ENCODE measurements at places on chromosomes 12 and 14. TPM values are rescaled to one million over a fixed set of nuclear protein-coding genes. Genes with fewer than 3 reads are reported as not detected.
A peak's percentile ranks its signal among the peaks of the same experiment; 100 is the strongest.

DNA sequence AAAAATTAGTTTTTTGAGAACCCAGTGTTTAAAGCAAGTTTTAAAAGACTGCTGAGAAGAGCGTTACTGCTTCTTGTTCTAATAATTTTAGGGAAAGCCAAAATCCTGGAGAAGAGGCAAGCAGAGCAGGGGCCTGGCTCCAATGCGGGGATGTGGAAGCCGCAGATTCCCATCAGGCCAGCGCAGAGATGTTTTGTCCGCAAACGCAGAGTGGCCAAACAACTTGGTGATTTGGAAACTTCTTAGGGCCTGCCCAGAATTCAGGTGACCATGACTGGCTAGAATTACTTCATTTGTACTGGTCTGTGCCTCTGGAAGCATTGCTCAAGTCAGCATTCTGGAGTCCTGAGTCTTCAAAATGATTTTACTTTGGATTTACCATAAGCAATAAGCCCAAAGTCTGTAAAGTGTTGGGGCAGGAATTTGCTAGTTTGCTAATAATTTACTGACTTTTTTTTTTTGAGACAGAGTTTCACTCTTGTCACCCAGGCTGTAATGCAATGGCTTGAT lies 208.4 kb downstream of the PPM1H start:
- H3K4me1 ChIP-seq = peaks cover 40% of the 10 kb centered on the region
- no peak overlapping the region for H3K4me3 ChIP-seq
- DNase-seq = no peak

Gene TSPAN8
- polyA plus RNA-seq = 0.31 TPM

Gene CPNE6
- polyA plus RNA-seq = not detected

- H3K27me3 ChIP-seq = no peaks in the 10 kb centered on the region
- H3K4me3 ChIP-seq = no peak overlapping the region
- no peak for DNase-seq
- H3K4me1 ChIP-seq = no peaks in the 10 kb centered on the region
- H3K27ac ChIP-seq = no peak overlapping the region
Measured at GRCh38 chr12:92540782-92541423, 161.9 kb upstream of the PLEKHG7 start.

DNA sequence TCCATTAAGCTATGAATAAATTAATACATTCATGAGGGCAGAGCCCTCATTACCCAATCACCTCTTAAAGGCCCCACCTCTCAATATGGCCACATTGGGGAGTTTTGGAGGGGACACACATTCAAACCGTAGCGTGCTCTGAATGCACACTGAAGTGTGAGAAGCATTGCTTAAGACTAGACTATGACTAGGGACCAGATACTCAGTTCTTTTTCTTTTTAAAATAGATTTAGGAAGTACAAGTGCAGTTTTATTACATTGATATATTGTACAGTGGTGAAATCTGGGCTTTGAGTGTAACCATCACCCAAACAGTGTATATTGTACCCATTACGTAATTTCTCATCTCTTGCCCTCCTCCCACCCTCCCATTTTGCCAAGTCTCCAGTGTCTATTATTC lies 21.0 kb upstream of the JDP2 start:
- no peak for DNase-seq
- peaks cover 2% of the 10 kb centered on the region for H3K4me1 ChIP-seq
- peaks cover 10% of the 10 kb centered on the region for H3K27me3 ChIP-seq
- H3K36me3 ChIP-seq = no peaks in the 10 kb centered on the region
- H3K27ac ChIP-seq = no peak overlapping the region
- H3K4me3 ChIP-seq = no peak overlapping the region

Gene NT5DC3
- polyA plus RNA-seq = 12.5 TPM

Gene AICDA
- not detected for polyA plus RNA-seq

- H3K27me3 ChIP-seq = no peaks in the 10 kb centered on the region
- peaks cover 57% of the 10 kb centered on the region for H3K36me3 ChIP-seq
- no peak for DNase-seq
- no peaks in the 10 kb centered on the region for H3K4me1 ChIP-seq
Measured at GRCh38 chr12:104998423-104999346, 12.6 kb downstream of the NOPCHAP1 start.

Gene SLCO1B1
- polyA plus RNA-seq = not detected

DNA sequence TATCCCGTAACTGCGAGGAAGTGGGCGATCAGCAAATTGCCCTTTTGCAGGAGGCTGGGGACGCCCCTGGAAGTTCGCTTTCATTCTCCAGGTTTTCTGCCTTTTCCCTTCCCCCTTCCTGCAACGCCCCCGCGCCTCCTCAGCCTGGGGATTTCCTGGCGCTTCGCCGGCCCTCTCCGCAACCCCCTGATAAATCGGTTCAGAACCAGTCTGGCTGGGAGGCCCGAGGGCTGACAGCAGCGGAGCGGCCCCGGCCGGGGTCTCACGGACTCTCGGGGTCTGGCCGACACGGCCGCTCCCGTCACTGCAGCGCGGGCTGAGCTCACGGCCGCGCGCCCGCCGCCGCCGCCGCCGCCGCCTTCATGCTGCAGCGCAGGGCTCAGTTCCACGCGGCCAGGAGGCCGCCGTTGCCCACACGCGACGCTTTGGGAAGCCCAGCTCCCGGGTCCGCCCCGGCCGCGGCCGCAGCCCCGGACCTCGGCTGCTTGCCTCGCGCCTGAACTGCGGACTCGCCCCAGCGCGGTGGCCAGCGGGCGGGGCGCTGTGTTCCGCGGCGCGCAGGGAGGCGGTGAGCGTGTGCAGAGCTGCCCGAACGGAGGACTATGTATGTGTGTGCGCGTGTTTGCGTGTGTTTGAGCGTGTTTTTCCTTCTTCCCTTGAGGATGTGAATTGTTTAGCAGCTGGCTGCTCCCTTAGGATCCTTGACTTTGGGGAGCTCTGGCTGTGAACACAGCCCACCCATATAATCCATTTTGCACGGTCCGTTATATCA lies at the start of gene LRFN5:
LRFN5 (plus strand) TSS at position 345 of the 772 bp plus-strand sequence.
- peak within 1 kb of the TSS; percentile 38 for H3K4me3 ChIP-seq
- peak; percentile 53 for DNase-seq
- no peaks in the 10 kb centered on the region for H3K36me3 ChIP-seq
- no peak within 1 kb of the TSS for H3K27ac ChIP-seq
- peaks cover 37% of the 10 kb centered on the region for H3K27me3 ChIP-seq

- H3K4me3 ChIP-seq = no peak overlapping the region
- H3K27me3 ChIP-seq = no peaks in the 10 kb centered on the region
- H3K36me3 ChIP-seq = no peaks in the 10 kb centered on the region
- peaks cover 3% of the 10 kb centered on the region for H3K4me1 ChIP-seq
Measured at GRCh38 chr12:71029302-71029701, 108.8 kb upstream of the PTPRR start.

Gene CISTR
- polyA plus RNA-seq = not detected

GRCh38 chr14:64059454-64060198 lies 206.8 kb downstream of the SYNE2 start:
- H3K36me3 ChIP-seq = no peaks in the 10 kb centered on the region
- no peak overlapping the region for H3K4me3 ChIP-seq
- H3K27ac ChIP-seq = no peak overlapping the region
- no peaks in the 10 kb centered on the region for H3K27me3 ChIP-seq
- DNase-seq = no peak

Gene SLC25A47
- polyA plus RNA-seq = not detected

DNA sequence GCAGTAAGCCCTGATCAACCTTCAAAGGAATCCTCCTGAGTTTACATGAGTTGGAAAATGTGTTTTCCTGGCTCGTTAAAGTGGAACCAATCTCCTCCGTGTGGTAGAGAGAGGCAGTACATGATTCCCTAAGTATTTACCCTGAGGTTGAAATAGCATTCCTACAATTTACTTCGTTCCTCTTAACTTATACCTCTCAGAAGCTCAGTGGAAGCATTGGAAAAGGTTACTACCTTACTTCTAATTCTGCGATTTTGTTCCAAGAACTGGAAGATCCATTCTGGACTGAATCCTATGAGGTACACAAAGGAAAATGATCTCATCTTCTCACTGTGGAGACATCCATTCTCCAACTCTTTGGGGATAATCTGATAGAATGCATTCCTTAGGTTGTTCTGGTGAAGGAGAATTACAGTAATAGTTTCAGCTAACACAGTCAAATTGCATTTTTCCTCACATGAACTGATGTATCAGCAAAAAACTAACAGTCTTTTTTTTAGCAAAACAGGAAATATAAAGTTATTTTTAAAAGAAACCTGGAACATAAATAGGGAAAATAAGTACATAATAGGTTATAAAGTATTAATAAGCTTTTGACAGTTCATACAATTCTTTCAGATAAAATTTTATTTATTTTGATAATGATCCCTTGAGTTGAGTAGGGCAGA lies 475.6 kb downstream of the PDZRN4 start:
- H3K4me3 ChIP-seq = no peak overlapping the region
- no peaks in the 10 kb centered on the region for H3K36me3 ChIP-seq
- H3K4me1 ChIP-seq = no peaks in the 10 kb centered on the region
- no peak overlapping the region for H3K27ac ChIP-seq
- H3K27me3 ChIP-seq = no peaks in the 10 kb centered on the region

Gene NANOG
- polyA plus RNA-seq = not detected

- H3K27me3 ChIP-seq = peaks cover 83% of the 10 kb centered on the region
- no peaks in the 10 kb centered on the region for H3K36me3 ChIP-seq
- no peak overlapping the region for H3K4me3 ChIP-seq
- H3K27ac ChIP-seq = no peak overlapping the region
- no peaks in the 10 kb centered on the region for H3K4me1 ChIP-seq
Measured at GRCh38 chr12:34340534-34341361, 318.5 kb downstream of the ALG10 start.

GRCh38 chr12:52184813-52185212 lies 7.0 kb downstream of the KRT80 start:
- no peaks in the 10 kb centered on the region for H3K27me3 ChIP-seq
- no peak overlapping the region for H3K4me3 ChIP-seq
- peak; percentile 85 for DNase-seq

Gene PDE3A
- 0.67 TPM for polyA plus RNA-seq

Gene NFATC4
- 24.9 TPM for polyA plus RNA-seq

Gene CD4
- 0.02 TPM for polyA plus RNA-seq

Gene KCNC2
- not detected for polyA plus RNA-seq

Gene ASIC1
- 28.4 TPM for polyA plus RNA-seq

Gene ALDH1L2
- 3.4 TPM for polyA plus RNA-seq

- no peak overlapping the region for H3K4me3 ChIP-seq
- no peak for DNase-seq
- no peaks in the 10 kb centered on the region for H3K36me3 ChIP-seq
- H3K27me3 ChIP-seq = peaks cover 20% of the 10 kb centered on the region
- H3K27ac ChIP-seq = no peak overlapping the region
Measured at GRCh38 chr12:57224973-57225679, 4.4 kb upstream of the SHMT2 start.

DNA sequence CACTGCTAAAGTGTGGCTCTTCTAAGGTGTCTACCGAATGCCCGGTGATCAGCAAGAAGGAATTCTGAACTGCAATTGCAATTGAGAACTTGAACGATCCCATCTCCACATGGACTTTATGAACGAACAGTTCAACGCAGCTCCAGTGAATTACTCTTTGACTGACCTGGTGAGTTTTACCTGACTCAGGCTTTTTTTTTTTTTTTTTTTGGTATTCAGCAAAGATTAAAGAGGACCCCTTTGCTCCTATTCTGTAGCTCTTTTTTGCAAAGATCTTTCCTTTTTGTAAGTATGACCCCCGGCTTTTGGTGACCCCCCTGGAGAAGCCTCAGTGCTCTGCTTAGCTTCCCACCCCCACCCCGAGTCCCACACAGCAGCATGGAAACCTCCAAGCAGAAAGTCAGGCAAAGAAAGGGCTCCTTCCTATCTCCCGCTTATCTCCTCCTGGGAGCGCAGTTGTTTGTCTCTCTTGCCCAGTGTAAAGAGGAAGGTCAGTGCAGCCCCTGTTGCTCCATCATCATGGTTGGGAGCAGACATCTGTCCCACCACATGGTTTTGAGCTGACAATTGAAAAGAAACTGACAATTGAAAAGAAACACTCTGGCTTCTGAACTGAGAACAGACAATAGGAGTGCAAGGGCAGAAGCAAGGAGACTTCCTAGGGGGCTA lies 72.1 kb upstream of the DIO3 start:
- no peaks in the 10 kb centered on the region for H3K4me1 ChIP-seq
- no peaks in the 10 kb centered on the region for H3K36me3 ChIP-seq
- H3K27me3 ChIP-seq = no peaks in the 10 kb centered on the region
- no peak overlapping the region for H3K27ac ChIP-seq

GRCh38 chr14:93430315-93431035 lies at the start of gene UNC79:
Gene UNC79 (plus strand): TSS chr14:93430939. CDS start chr14:93431030, 91 bp downstream.
- DNase-seq = peak; percentile 88
- H3K27ac ChIP-seq = no peak within 1 kb of the TSS
- no peaks in the 10 kb centered on the region for H3K4me1 ChIP-seq
- no peaks in the 10 kb centered on the region for H3K27me3 ChIP-seq

DNA sequence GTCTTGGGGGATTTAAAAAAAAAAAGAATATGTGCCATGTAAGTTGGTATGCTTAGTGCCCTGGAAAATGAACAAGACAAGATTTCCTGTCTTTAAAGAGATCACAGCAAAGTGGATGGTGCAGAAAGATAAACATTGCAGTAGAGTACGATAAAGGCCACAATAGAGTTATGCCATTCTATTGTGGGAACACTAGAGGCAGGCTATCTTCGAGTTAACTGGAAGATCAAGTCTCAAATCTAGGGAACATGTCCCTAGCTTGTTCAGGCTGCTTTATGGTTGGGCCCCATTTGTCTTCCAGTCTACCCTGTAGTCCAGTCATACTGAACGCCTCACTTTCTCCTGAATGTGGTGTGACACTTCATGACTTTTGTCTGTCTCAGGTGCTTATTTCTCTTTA lies 18.7 kb upstream of the CCT2 start:
- H3K27ac ChIP-seq = no peak overlapping the region
- peaks cover 56% of the 10 kb centered on the region for H3K36me3 ChIP-seq
- no peak for DNase-seq
- H3K27me3 ChIP-seq = no peaks in the 10 kb centered on the region
- H3K4me1 ChIP-seq = no peaks in the 10 kb centered on the region

DNA sequence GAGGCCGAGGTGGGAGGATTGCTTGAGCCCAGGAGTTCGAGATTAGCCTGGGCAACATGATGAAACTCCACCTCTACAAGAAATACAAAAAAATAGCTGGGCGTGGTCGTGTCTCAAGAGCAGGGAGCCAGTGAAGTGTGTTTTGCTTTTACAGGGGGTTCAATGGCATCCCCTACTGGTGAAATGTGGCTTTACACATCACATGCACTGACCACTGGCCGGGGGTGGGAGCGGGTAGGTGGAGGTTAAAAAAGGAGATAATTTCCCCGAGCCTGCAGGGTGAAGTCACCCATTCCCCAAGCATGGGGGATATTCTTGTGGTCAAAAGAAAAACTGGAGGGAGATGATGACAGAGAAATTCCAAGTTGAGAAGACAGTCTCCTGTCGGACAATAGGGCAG lies 63.6 kb upstream of the PWP1 start:
- no peaks in the 10 kb centered on the region for H3K27me3 ChIP-seq
- no peak overlapping the region for H3K4me3 ChIP-seq
- no peaks in the 10 kb centered on the region for H3K36me3 ChIP-seq
- no peaks in the 10 kb centered on the region for H3K4me1 ChIP-seq
- DNase-seq = peak; percentile 60

- no peaks in the 10 kb centered on the region for H3K36me3 ChIP-seq
- H3K27ac ChIP-seq = no peak overlapping the region
- no peak overlapping the region for H3K4me3 ChIP-seq
- no peaks in the 10 kb centered on the region for H3K27me3 ChIP-seq
- H3K4me1 ChIP-seq = no peaks in the 10 kb centered on the region
Measured at GRCh38 chr12:119115296-119115905, 63.3 kb upstream of the HSPB8 start.

Gene FLRT2
- 14.1 TPM for polyA plus RNA-seq

Gene MUCL1
- polyA plus RNA-seq = not detected
